Glomerular endothelial cell (primary cell): ENCODE measurements at places on chromosomes 7 and 10.

GRCh38 chr10:58868736-58869435, 307.6 kb upstream of the PHYHIPL start:
- no peak for DNase-seq

DNA sequence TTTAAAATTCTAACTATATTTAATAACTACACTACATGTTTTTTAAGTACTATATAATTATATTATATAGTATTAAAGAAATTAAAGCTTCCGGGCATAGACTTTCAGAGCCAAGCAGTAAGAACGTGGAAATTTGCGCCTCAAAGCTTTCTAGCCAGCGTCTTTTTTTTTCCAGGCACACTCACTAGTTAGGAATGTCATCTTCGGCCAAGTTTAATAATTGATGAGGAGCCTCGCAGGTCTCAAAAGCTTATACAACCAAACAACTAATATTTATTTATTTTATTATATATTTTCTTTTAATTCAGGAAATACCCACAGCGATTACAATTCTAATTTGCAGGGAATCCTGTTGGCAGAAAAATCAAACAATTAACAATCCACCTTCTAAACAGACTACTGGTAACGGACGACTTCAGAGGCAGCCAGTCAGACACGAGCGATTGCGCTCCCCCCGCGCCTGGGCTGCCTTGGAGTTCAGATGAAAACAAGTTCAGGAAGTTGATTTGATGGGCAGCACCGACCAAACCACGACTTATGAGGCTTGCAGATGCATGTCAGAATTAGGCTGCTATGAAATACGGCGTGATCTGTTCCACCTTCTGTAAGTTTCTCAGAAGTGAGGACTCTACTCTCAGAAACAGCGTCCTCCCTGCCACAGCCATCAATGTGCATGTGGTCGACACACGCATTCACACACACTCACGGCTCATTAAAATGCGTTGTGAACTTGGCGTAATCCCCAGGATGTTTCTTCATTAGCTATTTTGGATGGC, 431.8 kb upstream of the MGMT start:
- no peak for DNase-seq

DNA sequence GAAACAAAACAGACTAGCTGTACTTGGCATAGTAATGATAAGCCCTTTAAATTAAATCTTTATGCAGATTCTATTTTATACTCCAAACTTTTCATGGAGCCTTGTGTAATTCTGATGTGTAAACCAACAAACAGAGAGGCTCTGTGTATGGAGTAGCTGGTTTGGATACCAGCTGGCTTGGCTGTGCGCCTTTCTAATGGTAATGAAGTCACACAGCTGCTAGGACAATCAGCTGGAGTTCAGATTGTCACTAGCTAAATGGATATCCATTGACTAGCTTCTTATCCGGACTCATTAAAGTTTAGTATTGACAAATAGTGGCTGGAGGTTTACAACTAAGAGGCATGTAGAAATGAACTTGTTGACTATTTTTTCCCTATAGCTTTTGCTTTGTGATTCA, 398.4 kb downstream of the DGKB start:
- DNase-seq = no peak

DNA sequence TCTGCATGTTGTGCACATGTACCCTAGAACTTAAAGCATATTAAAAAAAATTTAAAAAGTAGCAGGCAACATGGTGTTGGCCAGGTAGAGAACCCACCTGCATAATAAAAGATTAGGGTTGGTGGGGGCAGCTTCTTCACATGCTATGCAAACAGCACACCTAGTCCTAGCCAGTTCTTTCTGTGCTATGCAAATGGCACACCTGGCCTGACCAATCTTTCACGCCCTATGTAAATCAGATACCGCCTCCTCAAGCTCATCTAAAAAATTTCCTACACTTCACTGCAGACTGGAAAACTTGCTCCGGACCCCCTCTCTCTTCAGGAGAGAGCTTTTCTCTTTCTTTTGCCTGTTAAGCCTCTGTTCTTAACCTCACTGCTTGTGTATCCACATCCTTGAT, 14.5 kb upstream of the PIP start:
- DNase-seq = no peak

DNA sequence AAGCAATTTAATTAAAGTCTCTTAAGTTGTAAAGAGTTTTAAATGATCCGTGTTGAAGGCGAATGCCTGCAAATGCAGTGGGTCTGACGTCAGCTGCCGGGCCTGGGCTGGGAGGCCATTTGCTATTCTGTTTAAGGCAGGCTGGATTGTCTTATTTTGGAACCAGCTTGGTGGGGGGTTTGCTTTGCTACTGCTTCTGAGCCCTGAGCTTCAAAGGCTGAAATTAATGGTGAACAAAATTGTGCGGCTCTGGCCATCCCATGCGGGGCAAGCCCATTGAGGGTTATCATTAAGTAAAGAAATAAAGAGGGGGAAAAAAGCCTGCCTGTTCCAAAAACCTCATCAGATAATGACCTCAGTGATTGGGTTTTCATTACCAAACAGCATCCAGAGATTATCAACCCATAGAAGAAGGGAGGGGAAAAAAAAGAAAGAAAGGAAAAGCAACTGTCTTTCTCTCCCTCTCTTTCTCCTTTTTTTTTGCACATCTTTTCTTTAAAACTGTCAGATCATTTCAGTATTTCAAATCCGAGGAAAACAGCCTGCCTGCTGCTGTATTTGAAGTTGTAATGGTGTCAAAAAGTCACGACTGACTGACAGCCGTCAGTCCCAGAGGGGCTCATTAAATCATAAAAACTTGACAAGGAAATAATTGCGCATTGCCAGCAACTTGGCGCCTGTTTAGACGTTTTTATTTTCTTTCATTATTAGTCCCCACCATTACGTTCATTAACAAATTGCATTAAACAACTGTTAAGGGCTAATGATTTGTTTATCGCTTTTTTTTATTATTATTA, 131.9 kb upstream of the TCF7L2 start:
- DNase-seq = no peak

- no peak for DNase-seq
These were observed 13.2 kb downstream of the TES start for GRCh38 chr7:116223588-116223987.

- no peak for DNase-seq
These were observed 227.0 kb downstream of the RPS24 start for GRCh38 chr10:78260680-78261079.

GRCh38 chr10:10530313-10530712, 487.4 kb upstream of the CELF2 start:
- DNase-seq = no peak

- no peak for DNase-seq
These were observed 35.2 kb upstream of the WDFY4 start for GRCh38 chr10:48649349-48649944.

DNA sequence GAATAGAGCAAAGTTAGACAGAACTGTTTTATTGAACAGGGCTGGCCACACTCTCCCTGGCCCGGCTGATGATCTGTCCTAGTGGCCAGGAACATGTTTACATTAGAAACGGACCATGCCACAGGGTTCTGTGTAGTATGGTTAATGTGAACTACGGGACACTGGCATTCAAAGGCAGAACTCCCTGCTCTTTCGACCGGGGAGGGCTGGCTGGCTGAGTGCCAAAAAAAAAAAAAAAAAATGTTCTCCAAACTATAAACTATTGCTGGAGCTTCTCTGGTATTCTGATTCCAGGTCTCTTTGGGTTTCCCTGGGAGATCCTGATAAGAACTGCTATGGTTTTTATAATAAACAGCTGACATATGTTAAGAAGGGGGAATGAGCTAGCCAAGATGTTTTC, 1262.6 kb upstream of the SORCS1 start:
- no peak for DNase-seq

DNA sequence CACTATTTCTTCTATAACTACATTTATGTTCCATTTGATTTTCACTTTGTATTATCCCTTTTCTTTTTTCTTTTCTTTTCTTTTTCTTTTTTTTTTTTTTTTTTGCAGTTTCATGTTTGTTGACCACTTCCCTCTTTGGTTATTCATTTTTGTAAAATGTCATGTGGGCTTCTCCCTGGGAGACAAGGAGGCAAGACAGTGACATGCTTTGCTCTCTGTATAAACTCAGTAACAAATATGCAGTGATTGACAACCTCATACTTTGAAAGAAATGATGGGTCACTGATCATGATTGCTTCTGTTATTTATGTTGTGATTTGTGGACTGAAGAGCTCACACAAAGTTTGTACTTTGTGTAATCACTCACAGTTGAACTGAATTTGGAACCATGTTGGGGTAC, 90.2 kb upstream of the ABI1 start:
- DNase-seq = no peak

- DNase-seq = no peak
These were observed 184.5 kb downstream of the TRIL start for GRCh38 chr7:28773423-28774145.

- no peak for DNase-seq
These were observed 51.9 kb upstream of the FAM180A start for GRCh38 chr7:135800560-135800959.

DNA sequence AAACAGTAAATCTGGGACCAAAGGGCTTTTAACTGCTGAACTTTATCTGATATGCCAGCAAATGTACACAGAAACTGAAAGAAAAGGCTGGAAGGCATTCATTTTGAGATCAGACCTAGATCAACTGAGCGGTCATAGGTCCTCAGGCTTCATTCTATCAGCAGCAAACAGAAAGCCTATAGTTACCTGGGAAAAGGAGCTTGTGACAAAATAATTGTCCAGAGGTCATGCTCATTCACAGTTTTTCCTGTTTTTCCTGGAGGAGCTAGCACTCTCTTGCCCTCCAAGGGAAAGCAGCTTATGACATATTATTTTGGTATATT, 320.2 kb downstream of the AHR start:
- DNase-seq = no peak
